ENCODE measurements at places on chromosomes 2 and 18.

GRCh38 chr2:163182764-163183354 lies 344.3 kb upstream of the KCNH7 start:
- DNase-seq = no peak

- no peak for DNase-seq
Measured at GRCh38 chr2:43946685-43947084, 49.1 kb downstream of the LRPPRC start.

DNA sequence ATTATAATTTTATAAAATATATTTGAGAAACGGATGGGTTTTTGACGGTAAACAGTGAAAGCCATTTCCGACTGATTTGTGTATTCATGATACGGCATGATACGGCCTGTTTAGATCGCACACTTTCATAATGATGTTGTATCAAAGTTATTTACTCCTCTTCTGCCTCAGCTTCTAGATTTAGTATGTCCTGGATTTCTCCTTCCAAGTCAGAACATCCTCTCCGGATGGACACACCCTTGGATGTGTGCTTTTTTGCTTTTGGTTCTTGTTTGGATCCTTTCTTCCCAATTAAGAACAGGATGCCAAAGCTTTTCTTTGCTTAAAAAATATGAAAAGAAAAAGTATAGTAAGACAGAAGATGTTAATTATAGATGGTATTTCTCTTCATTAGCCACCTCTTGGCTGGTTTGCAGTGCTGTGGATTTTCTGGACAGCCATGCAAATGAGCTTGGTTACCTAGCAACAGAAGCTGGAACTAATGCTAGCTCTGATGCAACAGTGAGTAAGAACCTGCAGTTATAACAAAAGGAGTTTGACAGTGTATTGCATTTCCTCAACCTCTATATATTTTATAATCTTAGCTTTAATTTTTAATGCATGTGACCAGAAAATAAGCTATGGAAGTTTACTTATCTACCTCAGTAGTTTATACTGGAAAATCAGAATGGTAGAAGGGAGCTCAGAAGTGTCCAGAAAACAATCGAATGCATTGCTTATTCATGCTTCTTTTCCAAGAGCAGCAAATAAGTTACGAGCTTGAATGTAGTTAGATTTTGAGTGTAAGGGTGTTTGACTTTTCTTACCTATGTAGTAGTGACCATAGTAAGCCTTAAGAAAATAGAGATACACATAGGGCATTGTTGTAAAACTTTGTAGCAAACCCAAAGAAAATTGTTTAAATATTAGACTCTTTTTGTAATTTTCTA lies 27.9 kb downstream of the RMND5A start:
- no peak for DNase-seq

GRCh38 chr2:125169764-125170146 lies 1144.7 kb downstream of the CNTNAP5 start:
- no peak for DNase-seq

DNA sequence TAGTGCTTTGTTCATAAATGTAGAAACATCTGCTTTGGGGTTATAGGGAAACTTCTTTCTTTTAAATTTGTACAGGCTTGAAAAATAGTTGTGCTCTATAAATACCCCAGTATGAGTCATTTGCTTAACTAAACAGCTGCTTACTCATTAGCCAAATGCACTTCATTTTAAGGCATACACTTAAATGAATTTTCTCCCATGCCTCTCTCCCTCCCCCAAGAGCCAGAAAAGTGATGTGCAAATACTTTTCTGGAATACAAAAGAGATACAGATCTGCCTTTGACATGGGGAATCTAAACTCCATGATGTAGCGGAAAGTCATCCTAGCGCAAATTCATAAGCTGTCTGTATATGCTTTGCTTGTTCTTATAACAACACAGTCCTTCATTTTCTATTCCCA lies 469.4 kb downstream of the DLGAP1 start:
- no peak for DNase-seq

GRCh38 chr18:10010611-10011015 lies 96.8 kb downstream of the VAPA start:
- DNase-seq = no peak

GRCh38 chr2:112622528-112622849 lies 23.2 kb upstream of the SLC20A1 start:
- DNase-seq = no peak

DNA sequence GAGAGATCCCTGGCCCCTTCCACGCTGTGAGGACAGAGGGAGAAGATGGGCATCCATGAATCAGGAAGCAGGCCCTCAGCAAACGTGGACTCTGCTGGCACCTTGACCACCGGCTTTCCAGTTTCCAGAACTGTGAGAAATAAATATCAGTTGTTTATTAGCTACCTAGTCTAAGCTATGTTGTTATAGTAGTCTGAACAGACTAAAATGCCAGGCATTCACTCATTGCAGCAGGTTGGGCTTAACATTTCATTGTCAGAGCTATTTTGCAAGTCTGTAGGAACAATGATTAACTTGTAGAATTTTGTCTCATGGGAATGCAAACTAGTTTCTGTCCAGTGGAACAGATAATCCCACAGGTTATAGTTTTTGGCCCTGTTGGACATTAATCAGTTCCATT lies 24.8 kb upstream of the TBC1D8 start:
- DNase-seq = no peak

DNA sequence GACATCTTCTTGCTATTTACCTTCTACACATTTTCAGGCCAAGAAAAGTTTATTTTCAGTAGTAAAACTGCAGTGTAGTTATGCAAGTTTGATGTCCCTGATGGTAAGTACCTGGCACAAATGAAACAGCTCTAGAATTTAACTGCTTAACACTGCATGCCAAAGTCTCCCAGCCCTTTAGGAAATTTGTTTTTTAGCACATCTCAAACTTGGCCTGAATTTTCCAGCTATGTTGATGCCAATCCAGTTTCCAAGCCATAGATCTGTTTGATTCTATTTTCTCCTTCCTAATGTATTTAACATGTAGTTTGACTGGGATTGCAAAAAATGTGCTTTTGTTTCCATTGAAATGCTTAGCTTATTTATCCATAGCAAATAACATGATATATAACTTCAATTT lies 29.3 kb upstream of the ZNF385B start:
- DNase-seq = no peak

DNA sequence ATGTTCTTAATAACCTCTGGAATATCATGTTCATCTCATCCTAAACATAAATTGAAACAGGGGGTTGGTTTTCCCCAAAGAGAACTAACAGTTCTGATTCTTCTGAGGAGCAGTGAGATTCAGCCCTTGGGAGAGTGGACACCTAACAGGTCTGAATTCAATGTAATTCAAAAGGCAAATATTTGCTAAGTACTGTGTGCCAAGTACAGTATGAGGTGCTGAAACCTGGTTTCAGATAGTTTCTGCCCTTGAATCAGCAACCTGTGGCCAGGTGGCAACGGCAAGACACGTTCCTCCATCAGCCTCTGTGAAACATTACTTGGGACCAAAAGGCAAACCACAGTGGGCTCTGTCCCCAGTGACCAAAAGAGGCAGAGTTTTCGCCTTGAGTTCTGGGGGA lies 1.3 kb downstream of the LRRC30 start:
- no peak for DNase-seq

DNA sequence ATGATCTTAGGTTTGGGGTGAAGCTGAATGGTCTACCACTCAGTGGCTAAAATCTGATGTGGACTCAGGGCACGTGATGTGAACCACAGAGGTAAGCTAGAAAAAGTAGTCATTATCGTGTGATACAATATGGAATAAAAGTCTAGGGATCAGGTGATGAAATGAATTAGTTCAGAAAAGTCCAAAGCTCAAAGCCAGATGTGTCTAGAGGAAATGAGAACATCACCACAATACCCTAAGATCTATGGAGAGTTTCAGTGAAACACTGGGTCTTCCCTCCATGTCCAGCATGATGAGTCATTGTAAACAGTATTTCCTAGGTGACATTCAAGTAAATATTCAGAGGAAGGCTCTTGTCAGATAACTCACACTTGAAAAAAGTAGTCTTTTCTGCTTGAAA lies 1257.4 kb upstream of the ZEB2 start:
- DNase-seq = no peak

DNA sequence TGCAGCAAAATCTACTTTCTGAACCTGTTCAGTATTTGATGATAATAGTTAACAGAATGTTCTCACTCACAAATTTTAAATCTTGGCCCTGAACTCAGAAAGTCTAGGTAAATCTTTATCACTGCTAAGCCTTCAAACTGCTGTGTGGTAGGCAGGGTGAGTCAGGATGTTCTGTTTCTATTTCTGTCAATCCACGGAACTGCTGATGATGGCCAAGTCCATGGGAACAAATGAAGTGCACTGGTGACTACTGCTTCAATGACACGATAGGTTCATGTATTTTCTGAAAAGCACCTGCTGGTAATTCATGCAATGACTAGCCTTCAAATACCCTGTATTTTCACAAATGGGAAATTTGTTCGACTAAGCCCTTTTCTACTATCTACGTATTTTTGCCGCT lies 14.2 kb downstream of the NIFK start:
- no peak for DNase-seq

GRCh38 chr2:145596416-145596815 lies 1076.5 kb upstream of the ZEB2 start:
- no peak for DNase-seq

- no peak for DNase-seq
Measured at GRCh38 chr18:12008181-12008767, 27.0 kb downstream of the IMPA2 start.

DNA sequence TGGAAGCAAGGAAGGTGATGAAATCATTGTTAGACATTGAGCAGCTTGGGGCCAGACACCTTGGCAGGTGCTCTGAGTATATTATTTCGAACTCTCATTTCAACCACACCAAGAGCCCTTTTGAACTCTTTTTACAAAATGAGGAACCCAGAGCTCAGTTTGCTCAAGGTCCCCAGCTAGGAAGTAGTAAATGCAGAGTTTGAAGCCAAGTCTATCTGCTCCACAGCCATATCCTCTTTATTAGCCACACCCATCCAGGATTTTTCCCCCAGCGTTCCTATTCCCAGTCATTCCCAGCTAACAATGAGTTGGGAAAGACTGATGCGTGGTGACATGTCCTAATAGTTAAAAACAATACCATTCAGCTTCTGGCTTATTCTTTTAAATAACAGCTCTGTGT lies 40.2 kb downstream of the SEMA4F start:
- no peak for DNase-seq

DNA sequence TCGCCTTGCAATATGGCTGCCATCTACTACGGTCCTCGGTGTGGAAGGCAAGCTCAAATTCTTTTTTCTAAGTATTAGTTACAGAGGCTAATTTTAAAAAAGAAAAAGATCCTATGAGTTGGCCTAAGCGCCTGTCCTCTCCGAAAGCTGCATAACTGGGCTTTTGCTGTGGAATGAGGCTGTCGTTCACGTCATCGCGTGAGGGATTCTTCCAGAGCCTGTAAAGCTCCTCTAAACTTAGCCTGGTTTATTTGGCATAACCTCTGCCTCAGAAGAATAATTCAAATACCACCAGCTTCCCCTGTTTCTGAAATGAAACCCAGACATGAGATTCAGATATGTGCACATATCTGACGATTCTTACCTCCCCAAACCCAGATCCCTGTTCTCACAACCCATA lies 187.4 kb downstream of the DNER start:
- DNase-seq = no peak

DNA sequence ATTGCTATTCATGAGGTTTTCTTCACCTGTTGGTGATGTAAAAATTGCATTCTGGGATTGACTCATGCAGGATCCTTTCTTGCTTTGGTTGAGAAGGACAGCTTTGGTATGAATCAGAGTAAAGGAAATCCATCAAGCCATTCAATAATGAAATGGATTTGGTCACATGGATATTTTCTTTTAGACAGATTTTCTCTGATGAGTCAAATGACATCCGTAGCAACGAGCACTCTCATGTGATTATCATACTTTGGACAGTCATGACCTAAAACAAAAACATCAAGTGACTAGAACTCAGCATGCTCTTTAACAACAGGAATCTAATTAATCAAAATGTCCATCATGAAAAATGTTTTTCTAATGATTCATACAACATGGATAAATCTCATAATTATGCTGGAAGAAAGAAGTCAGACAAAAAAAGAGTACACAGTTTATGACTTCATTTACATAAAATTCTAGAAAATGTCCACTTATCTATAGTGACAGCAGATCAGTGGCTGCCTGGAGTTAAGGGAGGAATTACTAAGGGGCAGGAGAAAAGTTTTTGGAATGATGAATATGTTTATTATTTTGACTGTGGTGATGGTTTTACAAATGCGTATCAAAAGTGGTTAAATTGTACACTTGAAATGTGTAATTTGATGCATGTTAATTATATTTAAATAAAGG lies 30.7 kb downstream of the TRAK2 start:
- no peak for DNase-seq

DNA sequence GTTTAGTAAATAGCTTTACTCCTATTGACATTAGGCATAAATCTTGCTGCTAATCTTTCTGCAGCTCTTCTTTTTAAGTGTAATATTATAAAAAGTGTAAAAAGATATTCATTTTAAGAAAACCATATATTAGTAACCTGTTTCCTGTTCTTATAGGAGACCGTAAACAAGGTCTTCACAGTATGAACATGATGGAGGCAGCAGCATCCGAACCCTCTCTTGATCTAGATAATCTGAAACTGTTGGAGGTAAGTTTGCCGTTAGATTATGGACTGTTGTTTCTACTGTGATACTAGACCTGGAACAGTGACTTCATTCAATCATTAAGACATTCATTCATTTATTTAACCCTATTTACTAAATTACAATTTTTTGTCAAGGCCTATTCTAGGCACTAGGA lies 120.0 kb upstream of the FAM117B start:
- no peak for DNase-seq

GRCh38 chr2:179340678-179341077 lies 76.0 kb upstream of the SESTD1 start:
- no peak for DNase-seq

- no peak for DNase-seq
Measured at GRCh38 chr2:148802448-148803220, 72.4 kb upstream of the KIF5C start.

GRCh38 chr18:10579079-10579867 lies 53.4 kb downstream of the NAPG start:
- DNase-seq = no peak

- DNase-seq = no peak
Measured at GRCh38 chr2:95056044-95056443, 30.5 kb downstream of the MAL start.

- peak; percentile 42 for DNase-seq
Measured at GRCh38 chr18:12911025-12911928, 27.2 kb upstream of the PTPN2 start.

GRCh38 chr2:67277450-67277849 lies 119.7 kb upstream of the ETAA1 start:
- DNase-seq = no peak

DNA sequence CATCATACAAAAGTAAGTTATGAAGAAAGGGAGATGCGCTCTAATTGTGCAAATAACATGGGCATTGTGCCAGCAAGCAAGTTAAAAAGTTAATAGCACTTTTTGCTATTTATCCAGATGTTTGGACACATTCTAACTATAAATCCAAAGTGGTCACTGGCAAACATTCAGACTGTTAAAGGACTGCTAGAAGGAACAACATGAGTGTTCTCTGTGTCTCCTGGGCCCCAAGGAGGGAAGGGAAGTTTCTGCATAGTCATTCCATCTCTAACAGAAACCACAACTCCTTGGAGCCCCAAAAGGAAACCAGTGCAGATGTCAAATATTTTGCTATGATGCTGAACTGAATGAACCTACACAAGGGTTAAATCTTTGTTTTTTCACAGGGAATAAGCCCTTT lies 213.3 kb upstream of the HNRNPA3 start:
- no peak for DNase-seq

GRCh38 chr2:140657657-140658056 lies 1473.2 kb downstream of the LRP1B start:
- DNase-seq = no peak

GRCh38 chr18:46401486-46402070 lies 255.4 kb downstream of the LOXHD1 start:
- no peak for DNase-seq
